Right ventricle myocardium superior (tissue), 1 donor: ENCODE measurements at places on chromosomes 13 and 19.

DNA sequence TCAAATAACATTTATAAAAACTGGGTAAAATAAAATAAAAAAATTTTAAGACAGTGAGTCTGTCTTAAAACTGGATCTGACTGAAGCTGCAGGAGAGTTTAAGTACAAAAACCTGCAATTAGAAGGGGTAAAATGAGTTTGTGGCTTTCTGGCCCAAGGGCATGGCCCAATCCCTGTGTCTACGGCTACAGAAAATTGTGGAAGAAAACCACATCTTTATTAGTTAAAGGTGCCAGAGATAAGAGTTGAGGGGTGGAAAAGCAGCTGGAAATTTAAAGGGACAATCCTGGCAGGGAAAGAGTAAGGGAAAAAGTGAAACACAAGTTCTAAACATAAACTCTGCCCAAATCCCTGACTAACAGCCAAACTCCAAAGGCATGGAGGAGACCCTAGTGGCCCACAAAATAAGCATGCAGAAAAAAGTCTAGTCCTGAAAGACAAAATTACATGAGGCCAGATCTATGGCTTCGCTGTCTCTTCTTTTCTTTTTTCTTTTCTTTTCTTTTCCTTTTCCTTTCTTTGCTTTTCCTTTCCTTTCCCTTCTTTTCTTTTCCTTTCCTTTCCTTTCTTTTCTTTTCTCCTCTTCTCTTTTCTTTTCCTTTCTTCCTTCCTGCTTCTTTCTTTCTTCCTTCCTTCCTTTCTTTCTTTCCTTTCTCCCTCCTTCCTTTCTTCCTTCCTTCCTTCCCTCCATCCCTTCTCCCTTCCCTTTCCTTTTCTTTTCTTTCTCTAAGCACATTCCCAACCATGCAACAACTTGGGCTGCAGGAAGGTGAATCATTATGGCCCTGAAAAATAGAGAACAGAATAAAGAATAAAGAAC is 23.5 kb upstream of the DLEU7 start:
- DNase-seq = no peak

- DNase-seq = no peak
Measured at GRCh38 chr13:44397766-44398223, 24.2 kb downstream of the SERP2 start.

- no peak for DNase-seq
Measured at GRCh38 chr13:75635101-75635827, 866 bp upstream of the LMO7 start.

GRCh38 chr19:51691074-51691583 is 2.0 kb upstream of the SPACA6 start:
- no peak for DNase-seq

DNA sequence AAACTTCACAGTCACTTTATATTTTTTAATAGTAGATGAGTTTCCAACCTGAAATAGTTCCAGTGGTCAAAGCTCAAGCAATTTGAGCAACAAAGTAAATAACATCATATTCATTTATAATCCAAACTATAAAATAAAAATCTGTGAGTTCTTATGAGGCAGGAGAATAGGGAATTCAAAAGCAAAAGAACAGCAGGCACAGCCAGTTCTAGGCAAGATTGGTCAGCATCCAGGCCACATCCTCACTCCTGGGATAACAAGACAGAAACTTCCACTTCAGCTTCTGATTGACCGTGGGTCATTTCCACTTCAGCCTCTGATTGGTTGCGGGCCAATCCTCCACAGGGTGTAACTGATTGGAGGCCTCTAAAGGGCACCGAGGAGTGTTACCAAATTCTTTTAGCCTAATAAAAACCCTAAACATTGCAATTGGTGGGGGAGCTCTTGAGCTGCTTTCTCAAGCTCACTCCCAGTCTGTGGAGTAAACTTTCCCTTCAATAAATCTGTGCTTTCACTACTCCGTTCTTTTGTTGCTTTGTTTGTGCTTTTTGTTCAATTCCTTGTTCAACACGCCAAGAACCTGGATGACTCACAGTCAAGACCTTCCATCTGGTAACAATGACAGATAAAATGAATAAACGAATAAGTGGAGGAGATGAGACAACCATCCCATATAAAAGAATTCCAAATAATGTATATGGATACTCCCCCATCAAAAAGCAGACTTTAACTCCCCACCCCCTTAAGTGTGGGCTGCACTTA is 42.6 kb upstream of the AMER2 start:
- no peak for DNase-seq

DNA sequence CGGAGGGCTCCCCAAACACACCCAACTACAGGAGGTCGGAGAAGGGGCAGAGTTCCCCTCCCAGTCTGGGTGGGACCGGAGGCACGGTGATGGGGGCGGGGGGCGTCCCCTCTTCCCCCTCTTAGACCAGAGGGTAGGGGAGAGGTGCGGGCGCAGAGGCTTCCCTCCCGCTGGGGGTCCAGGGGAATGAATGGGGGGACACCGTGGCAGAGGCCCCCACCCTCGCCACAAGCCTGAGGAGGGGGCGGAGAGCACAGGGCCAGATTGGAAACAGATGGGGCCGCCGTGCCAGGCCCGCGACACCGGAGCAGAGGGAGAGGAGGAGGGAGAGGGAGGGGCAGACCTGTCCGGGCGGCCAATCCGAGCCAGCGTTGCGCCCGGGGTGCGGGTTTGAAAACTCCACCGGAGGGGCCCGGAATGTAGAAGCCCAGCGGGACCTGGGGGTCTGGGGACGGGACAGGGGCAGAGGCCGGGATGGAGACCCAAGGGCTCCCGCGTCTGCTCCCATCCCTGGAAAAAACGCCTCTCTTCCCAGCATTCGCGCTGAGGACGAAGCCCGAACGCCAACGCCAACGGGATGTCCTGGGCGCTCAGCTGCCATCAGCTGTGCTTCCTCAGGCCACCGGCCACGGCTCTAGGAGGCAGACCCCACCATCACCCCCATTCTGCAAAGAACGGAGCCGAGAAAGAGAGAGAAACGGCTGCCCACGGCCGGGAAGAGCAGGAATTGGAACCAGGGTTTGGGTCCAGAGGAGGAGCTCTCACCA is 46.8 kb downstream of the PTPRS start:
- no peak for DNase-seq

DNA sequence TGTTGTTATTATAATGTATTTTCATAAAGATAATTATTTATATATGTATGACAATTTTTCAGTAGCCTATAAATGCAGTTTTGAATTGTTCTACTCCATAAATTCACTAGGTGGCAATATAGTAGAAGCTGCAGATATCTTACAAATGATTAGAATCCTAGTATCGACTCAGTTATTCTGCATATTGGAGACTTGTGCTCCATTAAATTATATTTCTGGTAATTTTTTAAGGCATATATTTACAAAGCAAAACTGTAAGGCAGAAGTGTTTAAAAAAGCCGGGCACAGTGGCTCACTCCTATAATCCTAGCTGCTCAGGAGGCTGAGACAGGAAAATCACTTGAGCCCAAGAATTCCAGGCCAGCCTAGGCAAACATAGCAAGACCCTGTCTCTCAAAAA is 58.7 kb downstream of the DPY19L3 start:
- DNase-seq = no peak

DNA sequence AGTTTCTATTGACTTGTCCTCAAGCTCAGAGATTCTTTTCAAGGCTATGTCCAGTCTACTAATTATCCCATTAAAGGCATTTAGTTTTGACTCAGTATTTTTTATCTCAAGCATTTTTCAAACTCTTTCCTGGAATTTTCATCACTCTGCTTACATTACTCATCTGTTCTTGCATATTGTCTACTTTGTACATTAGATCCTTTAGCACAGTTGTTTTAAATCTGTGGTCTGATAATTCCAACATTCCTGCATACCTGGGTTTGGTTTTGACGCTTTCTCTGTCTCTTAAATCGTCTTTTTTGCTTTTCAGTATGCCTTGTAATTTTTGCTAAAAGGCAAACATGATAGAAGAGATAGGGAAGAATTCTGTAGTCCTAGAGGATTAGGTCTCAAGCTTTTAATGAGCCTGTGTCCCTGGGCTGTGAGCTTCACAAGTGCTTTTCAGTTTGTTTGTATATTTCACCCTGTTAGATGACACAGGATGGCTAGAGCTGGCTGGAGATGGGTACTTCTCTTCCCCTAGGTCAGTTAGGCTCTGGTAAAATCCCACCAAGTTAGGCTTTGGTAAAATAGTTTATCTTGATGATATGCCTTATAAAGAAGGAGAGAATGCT is 46.1 kb upstream of the GPC6 start:
- no peak for DNase-seq
